ENCODE measurements at places on chromosomes 7 and 10.

- no peak for DNase-seq
Measured at GRCh38 chr10:80493522-80494051, 39.5 kb downstream of the TSPAN14 start.

DNA sequence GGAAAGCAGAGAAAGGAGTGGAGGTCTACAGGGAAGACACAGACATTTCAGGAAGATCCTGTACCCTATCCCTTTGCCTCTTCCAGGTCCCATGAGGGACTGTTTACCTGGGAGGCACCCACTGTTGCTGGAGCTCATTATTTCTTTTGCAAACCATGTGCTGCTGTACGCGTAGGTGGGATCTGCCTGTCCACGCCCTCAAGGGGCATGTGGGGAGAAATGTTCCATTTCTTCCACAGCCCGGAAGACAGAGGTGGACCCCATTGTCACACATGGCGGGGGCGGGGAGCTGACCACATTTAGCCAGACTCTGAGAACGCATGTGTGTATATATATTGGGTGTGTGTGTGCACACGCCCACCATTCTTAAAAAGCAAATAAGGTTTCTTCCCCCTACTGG, 2.0 kb downstream of the PLXNA4 start:
- no peak for DNase-seq

DNA sequence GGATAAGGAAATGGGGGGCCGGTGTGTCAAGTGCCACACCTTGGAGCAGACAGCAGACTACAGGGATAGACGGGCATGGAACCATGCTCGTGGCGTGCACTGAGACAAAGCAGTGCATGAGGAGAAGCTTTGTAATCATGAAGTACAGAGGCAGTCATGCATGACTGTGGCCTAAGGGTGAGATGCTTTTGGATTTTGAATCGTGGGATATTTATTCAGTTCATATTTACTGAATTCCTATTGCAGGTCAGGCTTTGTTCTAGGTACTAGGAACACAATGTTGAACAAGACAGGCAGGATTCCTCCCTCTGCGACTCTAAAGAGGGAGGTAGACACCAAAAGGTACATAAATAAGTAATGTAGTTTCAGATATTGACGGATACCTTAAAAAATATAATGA, 597.6 kb downstream of the PARD3 start:
- no peak for DNase-seq

GRCh38 chr10:78292982-78293865, 259.6 kb downstream of the RPS24 start:
- DNase-seq = no peak

DNA sequence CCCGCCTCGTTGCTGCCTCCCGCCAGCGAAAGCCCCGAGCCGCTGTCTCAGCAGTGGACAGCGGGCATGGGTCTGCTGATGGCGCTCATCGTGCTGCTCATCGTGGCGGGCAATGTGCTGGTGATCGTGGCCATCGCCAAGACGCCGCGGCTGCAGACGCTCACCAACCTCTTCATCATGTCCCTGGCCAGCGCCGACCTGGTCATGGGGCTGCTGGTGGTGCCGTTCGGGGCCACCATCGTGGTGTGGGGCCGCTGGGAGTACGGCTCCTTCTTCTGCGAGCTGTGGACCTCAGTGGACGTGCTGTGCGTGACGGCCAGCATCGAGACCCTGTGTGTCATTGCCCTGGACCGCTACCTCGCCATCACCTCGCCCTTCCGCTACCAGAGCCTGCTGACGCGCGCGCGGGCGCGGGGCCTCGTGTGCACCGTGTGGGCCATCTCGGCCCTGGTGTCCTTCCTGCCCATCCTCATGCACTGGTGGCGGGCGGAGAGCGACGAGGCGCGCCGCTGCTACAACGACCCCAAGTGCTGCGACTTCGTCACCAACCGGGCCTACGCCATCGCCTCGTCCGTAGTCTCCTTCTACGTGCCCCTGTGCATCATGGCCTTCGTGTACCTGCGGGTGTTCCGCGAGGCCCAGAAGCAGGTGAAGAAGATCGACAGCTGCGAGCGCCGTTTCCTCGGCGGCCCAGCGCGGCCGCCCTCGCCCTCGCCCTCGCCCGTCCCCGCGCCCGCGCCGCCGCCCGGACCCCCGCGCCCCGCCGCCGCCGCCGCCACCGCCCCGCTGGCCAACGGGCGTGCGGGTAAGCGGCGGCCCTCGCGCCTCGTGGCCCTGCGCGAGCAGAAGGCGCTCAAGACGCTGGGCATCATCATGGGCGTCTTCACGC, 825 bp downstream of the ADRB1 start:
- peak; percentile 54 for DNase-seq

GRCh38 chr7:43855176-43855575, 14.1 kb downstream of the MRPS24 start:
- DNase-seq = no peak

DNA sequence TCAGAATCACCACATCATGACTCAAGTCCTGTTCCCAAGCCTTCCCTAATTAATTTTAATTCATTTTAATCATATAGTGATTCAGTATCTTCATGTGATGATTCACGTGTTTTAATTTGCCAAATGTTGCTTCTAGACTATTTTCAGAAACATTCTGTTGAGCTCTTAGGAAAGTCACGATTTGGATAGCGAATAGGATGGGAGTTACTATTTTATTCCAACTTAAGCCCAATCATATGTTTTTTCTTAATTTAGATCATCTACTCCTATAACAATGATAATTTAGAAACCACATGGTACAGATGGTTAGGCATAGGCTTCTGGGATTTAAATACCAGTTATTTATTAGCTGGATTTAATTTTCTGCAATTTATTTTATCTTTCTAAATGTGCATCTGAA, 49.1 kb downstream of the RAPGEF5 start:
- DNase-seq = no peak

GRCh38 chr7:135933509-135934188, 43.5 kb downstream of the MTPN start:
- DNase-seq = no peak

DNA sequence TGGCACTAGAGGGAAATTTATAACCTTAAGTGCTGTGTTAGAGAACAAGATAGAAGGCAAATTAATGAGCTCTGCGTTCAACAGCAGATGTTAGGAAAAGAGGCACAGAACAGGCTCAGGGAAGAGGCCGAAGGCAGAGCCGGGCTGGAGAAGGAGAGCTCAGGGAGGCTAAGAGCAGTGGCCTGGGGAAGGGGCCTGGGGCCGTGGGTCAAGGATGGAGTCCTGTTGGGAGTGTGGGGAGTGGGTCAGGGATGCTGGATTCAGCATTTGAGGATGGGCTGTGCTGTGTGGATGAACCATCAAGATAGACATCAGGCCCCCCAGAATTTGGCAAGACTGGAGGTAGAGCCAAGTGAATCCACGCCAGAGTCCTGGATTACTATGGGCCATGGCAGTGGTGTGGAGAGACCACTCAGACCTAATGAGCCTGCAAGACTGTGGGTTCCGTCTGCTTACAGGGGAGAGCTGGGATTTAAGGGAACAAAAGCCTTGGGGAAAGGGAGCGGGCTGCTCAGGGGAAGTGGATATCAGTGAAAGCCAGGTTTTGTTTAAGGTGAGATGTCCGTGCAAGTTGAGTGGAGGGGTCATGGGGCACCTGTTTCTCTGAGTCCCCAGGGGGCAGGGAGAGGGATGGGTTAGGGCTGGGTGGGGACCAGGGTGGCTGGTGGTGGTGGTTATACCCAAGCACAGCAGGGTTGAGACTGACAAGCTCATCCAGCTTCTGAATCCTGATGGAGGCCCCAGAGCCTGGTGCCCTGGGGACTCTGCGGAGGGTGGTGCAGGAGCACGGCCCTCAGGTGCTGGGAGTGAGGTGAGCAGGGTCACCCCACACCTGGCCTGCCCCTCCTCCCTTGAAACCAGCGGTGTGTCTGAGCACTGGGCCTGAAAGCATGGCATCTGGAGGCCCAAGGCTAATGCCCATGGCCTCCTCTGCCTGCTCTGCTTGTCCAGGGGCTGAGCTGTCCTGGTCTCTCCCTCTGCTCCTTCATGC, 101.7 kb downstream of the BMS1 start:
- DNase-seq = no peak

- no peak for DNase-seq
Measured at GRCh38 chr7:125255810-125256209, 326.2 kb upstream of the POT1 start.

DNA sequence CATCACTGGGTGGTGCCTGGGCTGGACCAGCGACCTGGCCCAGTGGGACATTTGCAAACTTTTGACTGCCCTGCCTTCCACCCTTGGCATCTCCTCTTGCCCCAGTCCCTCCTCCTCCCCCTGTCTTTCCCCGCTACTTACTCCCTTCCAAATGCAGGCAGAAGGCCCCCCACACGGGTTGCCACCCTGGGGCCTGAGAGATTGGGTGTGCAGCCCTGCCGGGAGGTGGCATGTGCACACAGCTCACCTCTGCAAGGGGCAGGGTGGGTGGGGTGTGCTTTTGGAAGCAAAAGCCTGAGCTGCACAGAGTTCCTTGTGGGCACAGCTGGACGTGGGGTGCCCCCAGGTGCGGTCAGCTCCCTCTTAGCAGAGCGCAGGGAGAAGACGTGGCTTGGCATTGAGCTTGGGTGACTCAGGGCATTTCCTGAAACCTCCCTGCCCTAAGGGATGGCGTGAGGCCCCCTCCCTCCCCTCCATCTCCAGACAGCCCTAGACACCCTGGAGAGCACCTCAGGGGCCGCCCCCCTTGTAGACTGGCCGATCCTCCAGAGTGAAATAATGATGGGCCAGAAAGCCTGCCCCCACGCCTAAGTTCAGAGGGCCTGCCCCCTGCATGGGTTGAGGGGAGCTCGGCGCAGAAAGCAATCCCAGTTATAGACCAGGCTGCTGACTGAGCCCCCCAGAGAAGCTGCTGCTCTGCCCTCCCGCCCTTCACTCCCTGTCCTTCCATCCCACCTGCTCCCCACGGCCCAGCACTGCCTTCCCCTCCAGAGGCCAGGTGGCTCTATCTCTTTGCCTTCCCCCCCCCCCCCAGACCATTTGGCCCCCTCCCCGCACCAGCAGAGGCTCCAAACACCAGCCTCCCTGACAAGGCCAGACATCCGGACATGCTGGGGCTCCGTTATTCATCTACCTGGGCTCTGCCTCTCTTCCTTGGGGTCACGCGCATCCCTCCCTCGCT, 2.3 kb upstream of the SHH start:
- DNase-seq = peak; percentile 45

DNA sequence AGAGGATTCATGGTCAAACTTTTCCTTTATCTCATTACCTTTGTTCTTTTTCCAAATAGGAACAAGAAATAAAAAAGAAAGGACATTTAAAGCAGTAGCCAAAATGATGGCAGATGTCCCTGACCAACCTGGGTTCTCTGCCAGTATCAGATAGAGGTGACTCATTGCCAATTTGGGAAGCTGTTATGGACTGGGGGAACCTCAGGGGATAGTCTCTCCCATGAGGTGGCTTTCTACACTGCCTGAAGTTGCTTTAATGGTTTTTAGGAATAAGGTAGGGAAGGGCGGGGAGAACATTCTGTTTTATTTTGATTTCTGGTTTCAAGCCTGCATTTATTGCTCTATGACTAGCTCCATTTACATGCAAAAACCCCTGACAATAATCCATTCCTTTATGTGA, 457.9 kb upstream of the TPK1 start:
- no peak for DNase-seq

DNA sequence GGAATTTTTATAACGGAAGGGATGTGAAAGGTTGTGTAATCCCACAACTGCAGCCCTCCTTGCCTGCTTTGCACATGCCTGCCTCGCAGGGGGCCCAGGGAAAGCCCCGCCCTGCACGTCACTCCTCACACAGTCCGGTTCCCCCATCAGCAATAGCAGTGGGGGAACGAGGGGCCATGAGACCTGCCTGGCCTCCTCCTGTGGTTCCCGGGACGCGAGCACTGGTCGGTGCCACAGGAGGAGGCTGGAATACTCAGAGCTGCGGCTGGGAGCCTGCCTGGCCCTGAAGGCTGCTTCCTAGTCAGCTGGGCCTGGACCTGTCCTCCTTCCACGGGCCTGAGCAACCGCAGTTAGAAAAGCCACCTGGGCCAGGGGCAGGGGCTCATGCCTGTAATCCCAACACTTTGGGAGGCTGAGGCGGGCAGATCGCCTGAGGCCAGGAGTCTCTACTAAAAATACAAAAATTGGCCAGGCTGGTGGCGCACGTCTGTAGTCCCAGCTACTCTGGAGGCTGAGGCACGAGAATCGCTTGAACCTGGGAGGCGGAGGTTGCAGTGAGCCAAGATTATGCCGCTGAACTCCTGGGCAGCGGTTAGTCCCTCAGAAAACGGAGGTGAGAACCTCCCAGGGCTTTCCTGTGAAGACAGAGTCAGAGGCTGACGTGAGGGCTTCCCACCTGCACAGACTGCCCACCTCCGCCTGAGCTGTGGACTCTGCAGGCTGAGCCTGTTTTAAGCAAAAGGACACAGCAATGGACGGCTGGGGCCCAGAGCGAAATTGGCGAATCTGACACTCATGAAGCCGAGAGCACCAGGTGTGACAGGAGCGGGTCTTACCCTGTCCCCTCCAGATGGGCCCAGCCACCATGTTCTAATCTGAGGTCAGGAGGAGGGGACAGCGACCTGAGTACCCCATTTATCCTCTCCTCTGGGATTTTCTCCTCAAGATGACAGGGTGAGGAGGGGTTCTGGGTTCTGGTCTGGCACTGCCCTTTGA, 52.9 kb downstream of the VIPR2 start:
- DNase-seq = peak; percentile 33

DNA sequence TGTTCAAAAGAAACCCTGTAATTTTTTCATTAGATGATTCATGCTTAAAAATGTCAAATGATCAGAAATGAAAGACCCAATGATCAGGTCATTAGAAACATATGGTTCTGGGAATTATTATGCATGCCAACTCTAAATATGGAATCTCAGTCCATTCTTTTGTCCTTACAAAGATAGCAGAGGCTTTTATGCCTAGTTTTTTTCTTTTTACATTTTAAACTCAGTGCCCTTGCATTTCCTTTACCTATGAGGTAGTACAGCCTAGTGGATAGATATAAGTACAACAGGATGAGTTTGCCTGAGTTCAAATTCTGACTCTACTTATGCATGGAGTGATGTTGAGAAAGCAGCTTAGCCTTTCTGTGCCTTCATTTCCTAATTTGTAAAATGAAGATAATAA, 392.9 kb downstream of the SUGCT start:
- DNase-seq = no peak

DNA sequence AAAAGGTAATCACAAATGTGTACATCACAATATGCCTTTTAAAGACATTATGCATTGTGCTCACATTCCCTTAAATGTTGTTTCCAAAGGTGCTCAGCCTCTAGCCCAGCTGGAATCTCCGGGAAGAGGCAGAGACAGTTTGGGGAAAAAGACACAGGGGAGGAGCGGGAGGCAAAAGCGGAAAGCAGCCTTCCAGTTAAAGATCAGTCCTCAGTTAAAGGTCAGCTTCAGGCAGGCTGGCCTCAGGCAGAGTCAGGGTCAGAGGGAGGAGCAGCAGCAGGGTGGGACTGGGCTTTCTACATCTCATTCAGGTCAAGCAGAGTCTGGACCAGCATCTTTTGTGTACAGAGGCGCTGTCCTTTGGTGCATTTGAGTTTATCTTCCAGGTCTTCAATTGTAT, 18.6 kb downstream of the ST7 start:
- DNase-seq = no peak

DNA sequence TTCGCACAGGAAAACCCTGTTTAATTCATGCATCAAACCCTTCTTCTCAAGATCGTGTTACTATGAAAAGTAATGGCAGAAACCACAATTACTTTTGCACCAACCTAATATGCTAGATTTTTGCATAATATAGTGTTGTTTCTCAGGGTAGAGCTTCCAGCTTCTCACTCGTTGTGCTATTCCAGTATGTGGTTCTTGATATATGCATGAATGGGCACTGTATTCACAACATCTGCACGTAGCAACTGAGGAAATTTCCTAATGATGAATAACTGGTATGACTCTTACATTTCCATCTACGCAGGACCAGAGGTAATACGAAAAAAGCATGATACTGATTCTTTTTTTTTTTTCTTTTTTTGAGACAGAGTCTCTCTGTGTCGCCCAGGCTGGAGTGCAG, 326.6 kb upstream of the GALNT17 start:
- DNase-seq = no peak

GRCh38 chr10:99700649-99701048, 31.3 kb downstream of the COX15 start:
- DNase-seq = no peak
